ENCODE measurements at places on chromosomes 2 and 18.

DNA sequence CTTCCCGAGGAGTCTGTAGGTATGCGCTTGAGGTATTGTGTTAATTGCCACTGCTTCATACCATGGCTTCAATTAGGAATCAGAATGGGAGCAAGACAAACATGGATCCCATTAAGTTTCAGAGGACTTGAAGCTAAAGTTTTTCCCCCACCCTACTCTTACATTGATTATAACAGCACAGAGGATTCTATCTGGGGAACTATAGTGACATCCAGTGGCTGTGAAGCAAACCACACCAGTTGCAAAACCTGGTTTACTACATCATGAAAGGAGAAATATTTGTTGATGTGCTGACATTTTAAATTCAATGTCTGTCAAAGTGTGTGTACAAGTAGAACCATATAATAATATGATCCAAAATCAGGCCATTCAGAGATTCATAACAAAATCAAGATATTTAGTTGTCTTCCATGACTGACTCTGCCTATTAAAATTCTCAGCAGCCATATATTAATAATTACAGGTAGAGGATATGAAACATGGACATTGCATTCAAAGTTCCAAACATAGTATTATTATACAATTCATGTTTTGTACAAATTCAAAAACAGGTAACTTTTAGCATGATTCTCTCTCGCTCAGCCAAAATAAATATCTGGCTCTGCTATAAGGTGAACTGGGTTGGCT, 82.9 kb downstream of the GRB14 start:
- peak; percentile 9 for DNase-seq

GRCh38 chr2:238975408-238975807, 127.5 kb downstream of the TWIST2 start:
- DNase-seq: no peak

- no peak for DNase-seq
Measured at GRCh38 chr18:68498185-68498584, 216.7 kb downstream of the TMX3 start.

- no peak for DNase-seq
Measured at GRCh38 chr2:46036929-46037328, 260.3 kb upstream of the EPAS1 start.

GRCh38 chr18:8176554-8176953, 432.7 kb upstream of the RAB12 start:
- DNase-seq: no peak

DNA sequence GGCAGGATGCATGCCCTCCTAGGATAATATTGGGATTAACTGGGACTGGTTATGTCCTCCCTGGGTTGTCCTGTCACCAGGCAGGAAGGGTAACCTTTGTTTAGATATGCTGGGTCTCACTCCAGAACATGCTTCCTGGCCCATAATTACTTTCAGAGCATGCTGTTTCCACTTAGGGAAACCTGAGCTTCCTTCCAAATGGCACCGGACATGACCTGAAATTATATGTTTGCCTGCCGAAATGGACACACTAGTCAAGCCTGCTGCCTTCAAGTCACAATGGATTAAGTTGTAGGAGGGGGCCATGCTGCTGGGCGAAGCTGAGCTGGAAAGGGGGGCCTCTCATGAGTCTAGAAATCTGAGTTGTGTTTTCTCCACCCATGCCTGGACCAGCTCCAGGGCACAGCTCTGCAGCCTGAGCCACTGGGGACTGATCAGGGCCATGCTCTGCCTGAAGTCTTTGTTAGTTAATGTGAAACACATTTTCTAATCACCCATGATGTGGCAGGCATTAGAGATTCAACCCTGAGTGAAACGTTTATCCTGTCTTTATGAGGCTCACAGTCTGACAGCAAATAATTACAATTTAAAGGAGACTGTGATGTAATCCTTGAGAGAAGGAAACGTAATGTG, 273.3 kb downstream of the TNS1 start:
- no peak for DNase-seq

GRCh38 chr2:144042751-144043150, 477.2 kb downstream of the ZEB2 start:
- no peak for DNase-seq

DNA sequence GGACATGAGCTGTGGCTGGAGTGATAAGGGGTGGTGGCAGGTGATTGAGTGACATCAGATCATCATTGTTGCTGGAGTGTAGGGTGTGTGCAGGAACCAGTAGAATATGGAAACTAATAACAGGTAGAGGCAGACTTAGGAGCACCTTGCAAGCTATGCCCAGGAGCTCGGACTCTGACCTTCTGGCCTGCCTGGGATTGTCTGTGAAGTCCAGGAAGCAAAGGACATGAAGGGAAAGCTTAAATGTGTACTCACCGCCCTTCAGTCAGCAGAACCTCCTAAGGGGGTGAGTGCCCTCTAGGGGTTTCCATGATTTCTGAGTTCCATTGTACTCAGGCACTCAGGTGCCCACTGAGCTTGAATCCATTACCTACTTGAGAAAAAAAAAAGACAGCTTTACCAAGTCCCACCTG, 104.2 kb downstream of the CRIM1 start:
- peak; percentile 69 for DNase-seq

- DNase-seq: no peak
Measured at GRCh38 chr2:189095101-189095500, 84.5 kb downstream of the COL5A2 start.

- DNase-seq: no peak
Measured at GRCh38 chr2:95062242-95063085, 37.0 kb downstream of the MAL start.

GRCh38 chr18:669077-669476, 11.6 kb downstream of the TYMS start:
- no peak for DNase-seq

- no peak for DNase-seq
Measured at GRCh38 chr2:203820969-203821368, 46.6 kb upstream of the CTLA4 start.

DNA sequence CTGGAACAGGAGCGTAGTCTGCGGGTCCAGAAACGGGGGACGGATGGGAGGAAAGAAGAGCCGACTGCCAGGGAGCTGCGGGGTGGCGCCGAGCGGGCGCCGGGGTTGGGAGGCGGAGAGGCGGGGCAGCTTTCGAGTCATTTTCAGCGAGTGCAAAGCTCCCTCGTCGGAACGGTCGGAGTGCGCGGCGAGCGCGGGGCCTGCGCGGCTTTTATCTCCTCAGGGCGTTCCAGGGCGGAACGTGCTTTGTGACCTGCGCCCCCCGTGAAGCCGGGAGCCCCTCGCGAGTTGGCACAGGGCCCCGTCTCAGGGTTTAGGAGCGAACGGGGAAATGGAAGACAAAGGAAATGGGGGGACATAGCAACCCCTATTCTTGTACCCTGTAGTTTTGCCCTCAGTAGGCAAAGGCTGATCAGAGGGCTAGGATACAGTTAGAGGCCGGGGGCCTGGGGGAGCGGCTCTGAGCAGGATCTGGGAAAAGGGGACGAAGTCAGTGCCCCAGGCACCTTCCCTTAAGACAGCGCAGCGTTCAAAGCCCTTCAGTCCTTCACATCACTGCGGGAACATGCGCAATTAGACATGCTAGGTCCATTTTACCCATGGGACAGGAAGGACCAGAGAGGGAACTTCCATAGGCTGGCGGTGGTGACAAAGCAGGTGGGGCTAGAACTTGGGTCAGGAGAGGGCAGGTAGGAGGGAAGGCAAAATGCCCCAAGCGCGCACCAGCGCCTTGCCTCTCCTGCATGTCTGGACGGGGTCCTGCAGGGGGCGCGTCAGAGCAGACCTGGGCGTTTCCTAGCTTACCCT, 60.1 kb upstream of the IL1RL1 start:
- no peak for DNase-seq

DNA sequence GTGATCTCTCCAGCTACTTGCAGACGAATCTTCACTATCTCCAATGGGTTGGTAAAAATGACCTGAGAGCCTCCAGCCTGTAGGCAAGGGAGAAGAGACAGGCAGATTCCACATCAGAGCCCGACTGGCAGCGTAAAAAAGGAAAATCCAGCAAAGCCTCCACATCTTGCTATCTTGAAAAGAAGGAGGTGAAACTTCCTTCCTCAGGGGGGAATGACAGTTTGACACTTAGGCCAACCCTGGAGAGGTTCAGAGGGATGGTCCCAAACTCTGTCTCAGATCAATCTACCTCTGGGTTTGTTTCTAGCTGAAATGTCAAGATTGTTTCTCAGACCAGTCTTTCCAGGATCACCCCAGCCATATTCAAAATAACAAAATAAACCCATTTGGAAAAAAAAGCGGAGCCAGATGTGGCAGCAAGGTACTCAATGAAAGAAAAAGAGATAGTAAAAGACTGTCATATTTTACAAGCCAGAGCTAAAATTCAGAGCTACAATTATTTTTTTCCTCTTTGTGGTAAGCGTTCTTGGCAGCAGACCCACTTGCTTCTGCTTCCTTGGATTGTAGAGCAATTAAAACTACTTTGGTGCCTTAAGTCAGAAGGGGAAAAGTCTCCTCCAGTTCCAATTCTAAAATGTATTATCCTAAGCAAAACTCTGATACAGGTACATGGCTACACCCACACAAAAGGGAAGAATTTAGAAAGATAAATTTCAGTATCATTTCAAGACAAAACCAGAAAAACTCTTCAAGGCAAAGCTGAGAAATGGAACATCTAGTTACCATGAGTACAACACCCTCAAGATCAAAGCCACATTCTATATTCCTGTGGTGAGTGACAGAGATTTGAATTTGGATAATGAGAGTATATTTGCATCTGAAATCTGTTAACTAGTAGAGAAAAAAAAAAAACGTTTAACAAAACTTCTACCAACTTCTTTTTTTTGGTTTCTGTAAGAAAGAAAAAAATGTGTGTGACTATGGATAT, 100.1 kb downstream of the SLC25A12 start:
- DNase-seq: no peak

- no peak for DNase-seq
Measured at GRCh38 chr18:79988451-79989194, at the start of gene TXNL4A. TSS of gene TXNL4A (minus strand) at chr18:79988563. CDS start at chr18:79988392, 171 bp downstream.

DNA sequence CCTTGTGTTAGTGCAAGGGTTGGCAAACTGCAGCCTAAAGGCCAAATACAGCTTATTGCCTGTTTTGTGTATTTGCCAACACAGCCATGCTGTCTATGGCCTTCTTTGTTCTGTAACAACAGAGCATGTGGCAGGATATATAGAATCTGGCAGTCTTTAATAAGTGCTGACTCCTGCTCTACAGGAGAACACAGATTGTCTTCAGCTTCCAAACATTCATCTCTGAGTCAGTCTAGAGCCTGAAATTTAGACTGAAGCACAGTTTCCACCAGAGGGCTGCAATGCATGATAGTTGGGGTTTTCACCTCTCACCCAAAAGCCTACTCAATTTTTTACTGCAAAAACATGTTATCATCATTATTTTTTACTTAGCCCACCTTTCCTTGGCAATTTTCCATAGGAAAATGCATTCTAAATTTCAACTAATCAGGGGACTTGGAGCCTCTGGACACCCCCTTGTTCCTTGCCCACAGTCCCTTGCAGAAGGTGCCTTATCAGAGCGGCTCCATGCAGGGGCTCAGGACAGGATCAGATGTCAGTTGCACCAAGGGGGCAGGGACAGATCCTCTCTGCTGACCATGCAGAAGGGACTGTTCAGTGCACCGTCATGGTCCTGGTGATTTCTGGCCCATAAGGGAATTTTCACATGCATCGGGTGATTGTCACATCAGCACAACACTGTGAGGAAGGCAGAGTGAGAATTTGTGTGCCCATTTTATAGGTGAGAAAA, 12.4 kb downstream of the IL37 start:
- no peak for DNase-seq

- DNase-seq: no peak
Measured at GRCh38 chr2:112542984-112543661, 858 bp downstream of the POLR1B start.

DNA sequence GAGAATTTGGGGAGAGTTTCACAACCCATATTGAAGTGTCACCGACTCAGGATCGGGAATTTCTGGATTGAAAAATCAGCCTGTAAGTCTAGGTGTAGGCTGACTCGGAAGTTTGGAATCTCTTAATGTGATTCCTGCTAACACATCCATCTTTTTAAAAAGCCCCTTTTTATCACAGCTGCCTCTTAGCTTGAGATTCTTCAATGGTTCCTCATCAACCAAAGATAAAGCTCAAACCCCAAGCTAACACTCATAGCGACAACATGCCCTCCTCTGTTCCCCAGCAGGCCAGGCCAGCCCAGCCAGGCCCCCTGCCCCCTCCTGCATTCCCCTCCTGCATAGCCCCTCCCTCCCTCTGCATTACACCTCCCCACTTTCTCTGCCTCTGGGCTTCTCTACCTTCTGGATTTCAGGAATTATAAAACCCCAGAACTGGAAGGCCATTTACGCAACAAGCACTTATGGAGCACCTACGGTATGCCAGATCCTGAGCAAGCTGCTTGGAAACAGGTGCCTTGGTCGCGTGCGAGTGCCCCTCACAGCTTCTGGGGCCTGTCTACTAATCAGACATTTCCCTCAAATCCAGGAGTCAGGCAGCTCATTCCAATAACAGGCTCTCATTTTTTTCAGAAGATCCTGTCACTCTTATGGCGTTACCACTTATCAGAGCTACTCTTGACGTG, 63.4 kb downstream of the EMX1 start:
- DNase-seq: no peak
